Non-pigmented ciliary epithelial cell (primary cell): ENCODE measurements at places on chromosomes 12 and 14.

- no peak for DNase-seq
Observed at GRCh38 chr14:88002421-88003075, 2.4 kb upstream of the GPR65 start.

GRCh38 chr12:40618636-40619035, 73.6 kb upstream of the CNTN1 start:
- DNase-seq = peak; percentile 3

DNA sequence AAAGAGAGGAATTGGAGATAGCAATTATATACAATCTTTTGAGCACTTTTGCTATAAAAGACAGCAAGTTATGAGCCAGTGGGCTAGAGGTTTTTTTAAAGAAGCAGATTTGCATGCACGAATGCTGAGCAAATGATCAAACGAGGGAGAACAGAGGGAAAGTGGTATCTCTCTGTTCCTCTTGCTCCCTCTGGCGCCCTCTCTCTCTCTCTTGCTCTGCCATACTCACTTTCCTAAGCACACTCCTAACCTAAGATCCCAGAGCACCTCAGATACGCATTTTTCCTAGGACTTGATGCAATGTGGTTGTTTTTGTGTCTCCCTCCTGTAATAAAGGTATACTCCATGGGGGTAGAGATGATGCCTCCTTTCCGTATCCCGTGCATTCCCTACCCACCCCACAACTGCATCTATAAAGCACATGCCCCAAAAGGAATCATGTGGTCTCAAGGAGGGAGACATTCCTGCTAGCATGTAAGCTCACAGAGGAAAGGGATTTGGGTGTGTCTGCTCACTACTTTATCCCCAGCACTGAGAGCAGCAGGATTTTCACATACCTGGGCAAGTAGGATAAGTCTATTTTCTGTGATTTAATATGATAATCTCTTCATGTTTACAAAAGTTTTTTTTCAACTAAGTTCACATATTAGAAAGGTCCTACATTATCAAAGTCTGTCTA, 270.2 kb downstream of the SSPN start:
- no peak for DNase-seq

DNA sequence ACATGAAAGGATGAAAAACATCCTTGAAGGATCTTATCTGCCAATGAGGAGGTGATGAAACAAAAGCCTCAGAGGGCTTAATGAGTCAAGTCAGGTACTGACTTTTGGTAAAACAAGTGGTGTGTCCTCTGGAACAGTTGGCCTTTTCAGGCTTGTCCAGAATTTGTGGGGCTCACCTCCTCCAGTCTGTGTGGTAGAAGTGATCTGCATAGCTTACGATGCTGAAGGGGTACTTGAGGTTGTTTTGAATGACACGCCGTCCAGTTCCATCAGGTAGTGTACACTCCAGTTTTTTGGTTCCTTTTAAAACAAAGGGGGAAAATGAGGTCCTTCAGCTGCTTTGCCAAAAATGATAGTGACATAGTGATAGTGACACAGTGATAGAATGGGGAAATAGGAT, 17.0 kb downstream of the RTRAF start:
- no peak for DNase-seq

GRCh38 chr12:93125126-93125525, 196.0 kb upstream of the EEA1 start:
- no peak for DNase-seq

DNA sequence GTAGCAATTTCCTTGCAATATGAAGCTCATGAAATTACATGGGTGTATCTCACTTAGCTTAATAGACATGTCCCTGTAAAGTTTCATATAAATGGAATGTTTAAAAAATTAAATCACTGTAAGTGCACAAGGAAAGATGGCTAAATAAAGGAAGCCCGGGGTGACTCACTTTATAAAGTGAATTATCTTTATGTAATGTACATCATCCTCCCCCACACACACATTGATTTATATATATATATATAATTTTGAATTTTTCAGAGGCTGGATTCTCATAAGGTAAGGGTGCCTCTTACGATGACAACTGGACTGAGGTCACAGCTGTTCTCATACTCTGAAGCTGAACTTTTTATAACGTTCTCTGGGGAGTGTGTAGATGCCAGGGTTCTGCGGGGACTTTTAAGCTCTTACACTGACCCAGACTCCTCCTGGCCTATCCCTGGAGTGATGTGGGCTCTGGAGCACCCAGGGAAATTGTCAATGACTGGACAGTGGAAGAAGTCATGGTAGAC, 108.7 kb upstream of the HIF1A start:
- no peak for DNase-seq

DNA sequence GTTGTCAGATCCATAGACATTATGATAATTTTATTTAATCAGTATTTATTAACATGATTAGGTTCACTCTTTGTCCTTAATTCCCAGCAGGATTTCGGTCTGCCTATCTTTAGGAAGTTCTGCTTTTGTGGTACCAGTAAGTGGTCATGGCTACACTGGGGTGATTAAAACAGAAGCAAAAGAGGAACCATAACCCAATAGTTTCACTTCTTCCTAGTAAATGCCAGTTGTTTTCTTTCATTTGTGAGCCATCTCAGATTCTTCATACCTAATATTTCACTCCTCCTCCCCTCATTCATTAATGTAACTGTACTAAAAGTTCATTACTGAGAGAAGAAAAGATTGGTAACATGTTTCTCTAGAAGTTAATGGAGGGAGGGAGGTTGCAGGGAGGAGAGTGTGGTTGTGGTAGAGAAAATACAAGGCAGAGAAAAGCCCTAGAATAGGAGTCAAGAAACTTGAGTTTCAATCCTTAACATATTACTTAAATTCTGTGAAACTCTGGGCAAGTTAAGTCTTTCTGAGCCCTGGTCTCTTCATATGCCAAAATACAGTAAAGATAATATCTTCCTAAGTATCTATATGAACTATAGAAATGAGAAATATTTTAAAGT, 101.2 kb downstream of the PEBP1 start:
- no peak for DNase-seq
